ENCODE measurements at places on chromosomes 5 and 9. TPM values are rescaled to one million over a fixed set of nuclear protein-coding genes. Genes with fewer than 3 reads are reported as not detected.

- DNase-seq = peak; percentile 91
These were observed 13.9 kb upstream of the BASP1 start for GRCh38 chr5:17203329-17204132.

DNA sequence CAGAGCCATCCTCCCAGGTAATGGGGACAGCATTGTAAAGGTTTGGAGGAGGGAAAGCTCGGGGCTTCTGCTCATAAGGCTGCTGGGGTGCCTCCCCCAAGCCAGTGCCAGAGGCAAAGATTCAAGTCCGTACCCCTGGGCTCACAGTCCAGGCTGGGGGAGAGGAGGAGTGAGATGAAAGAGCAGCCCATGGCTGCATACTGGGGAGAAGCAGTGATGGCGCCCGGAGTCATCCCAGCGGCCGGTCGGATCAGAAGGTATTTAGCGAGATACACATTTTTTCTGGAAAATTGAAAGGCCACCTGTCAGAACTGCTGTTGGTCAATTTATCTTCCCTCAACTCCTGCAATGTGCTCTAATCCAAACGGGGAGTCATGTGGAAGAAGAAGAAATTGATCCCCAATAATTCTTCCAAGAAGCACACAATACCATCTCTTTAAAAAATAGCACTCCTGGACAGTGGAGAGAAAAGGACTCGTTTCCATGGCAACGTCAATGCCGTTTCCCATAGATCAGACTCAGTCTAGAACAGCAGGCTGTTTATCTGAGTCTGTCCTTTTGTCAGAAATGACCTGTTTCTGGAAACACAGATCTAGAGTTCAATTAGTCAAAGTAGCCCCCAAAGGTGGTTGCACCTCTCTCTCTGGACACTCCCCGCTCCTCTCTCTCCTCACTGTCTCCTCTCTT is 65.9 kb downstream of the NSG2 start:
- DNase-seq = no peak

GRCh38 chr5:34526682-34527305 is 129.3 kb upstream of the RAI14 start:
- DNase-seq = no peak

- DNase-seq = no peak
These were observed 385.7 kb downstream of the TLE1 start for GRCh38 chr9:81303658-81304057.

GRCh38 chr9:120261419-120261818 is 318.5 kb downstream of the CDK5RAP2 start:
- no peak for DNase-seq

GRCh38 chr5:134131578-134132350 is 17.3 kb downstream of the TCF7 start:
- DNase-seq = no peak

GRCh38 chr5:133026664-133027153 is 360 bp upstream of the ZCCHC10 start:
- no peak for DNase-seq

- DNase-seq = no peak
These were observed 387.2 kb downstream of the ARHGEF28 start for GRCh38 chr5:74013222-74013621.

Gene PLCXD3
- total RNA-seq = 1.3 TPM

Gene SCGB3A2
- total RNA-seq = not detected

DNA sequence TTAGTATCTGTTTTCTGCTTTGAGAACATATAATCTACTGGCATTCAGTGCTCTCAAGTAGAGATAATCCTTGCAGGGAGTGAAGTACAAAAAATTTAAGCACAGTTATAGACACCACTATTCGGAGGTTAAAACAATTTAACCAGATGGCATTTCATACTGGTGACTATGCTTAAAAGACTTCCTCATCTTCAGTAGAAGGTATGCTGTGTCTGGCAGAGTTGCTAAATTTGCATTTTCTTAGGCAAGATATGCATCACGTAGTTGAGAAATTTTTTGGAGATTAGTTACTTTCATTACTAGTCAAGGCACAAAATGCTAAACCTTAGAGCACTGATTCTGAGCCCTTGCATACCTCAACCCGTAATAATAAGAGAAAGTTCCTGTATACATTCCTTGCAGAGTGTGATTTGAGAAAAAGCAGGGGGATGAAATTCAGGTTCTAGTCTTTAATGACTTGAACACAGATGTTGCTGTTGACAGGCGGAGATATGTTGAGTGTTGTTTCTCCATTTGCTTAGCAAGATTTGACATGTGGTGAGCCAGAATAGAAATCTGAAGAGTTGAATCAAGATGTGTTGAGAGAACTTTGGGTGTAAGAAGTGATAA is 70.8 kb upstream of the STARD4 start:
- DNase-seq = no peak

- DNase-seq = no peak
These were observed 7.9 kb upstream of the OXCT1 start for GRCh38 chr5:41878173-41878572.

Gene FBLL1
- total RNA-seq = 1.0 TPM

- no peak for DNase-seq
These were observed 73.4 kb upstream of the MELK start for GRCh38 chr9:36499174-36499890.

GRCh38 chr5:38528162-38528703 is 28.2 kb downstream of the LIFR start:
- no peak for DNase-seq

Gene CDC20B
- total RNA-seq = not detected

Gene SHISAL2B
- total RNA-seq = not detected

Gene GRIN3A
- total RNA-seq = not detected

DNA sequence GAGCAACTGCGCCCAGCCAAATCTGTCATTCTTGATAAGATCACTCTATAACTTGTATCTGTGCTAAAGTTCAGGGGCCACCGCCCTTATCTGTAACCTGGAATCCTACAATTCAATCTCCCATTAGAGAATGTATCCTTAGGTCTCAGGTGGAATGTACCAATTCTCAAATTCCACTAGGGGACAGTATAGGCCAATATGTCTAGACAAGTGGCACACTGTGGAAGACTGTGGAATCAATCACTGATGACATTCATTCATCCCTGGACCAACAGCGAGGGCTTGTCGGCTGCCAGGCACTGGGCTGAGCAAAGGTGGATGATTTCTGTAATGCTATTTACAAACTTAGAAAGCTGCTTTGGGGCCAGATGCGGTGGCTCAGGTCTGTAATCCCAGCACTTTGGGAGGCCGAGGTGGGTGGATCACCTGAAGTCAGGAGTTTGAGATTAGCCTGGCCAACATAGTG is 28.7 kb upstream of the MEGF9 start:
- peak; percentile 74 for DNase-seq

Gene PGM5
- total RNA-seq = not detected
